Progenitor cell of endocrine pancreas (in vitro differentiated cells): ENCODE measurements at places on chromosomes 2 and 18.

GRCh38 chr2:26458365-26459042 is 19.4 kb downstream of the OTOF start:
- no peak for DNase-seq

GRCh38 chr2:55811048-55811447 is 112.5 kb downstream of the EFEMP1 start:
- DNase-seq, result no peak

DNA sequence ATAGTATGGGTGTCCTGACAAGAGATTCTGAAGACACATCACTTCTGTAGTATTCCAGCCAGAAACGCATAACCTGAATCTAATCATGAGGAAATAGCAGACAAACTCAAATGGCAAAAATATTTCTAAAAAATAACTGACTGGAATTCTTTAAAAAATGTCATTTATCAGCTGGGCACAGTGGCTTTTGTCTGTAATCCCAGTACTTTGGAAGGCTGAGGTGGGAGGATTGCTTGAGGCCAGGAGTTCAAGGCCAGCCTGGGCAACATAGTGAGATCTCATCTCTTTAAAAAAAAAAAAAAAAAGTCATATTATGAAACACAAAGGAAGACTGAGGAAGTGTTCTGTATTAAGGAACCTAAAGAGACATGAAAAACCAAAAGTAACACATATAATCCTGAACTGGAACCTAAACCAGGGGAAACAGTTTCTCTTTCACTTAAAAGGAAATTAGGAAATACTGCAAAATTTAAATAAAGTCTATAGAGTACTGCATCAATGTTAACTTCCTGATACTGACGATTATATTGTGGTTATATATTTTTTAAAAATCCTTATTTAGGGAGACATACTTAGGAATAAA is 29.9 kb downstream of the SESTD1 start:
- no peak for DNase-seq

DNA sequence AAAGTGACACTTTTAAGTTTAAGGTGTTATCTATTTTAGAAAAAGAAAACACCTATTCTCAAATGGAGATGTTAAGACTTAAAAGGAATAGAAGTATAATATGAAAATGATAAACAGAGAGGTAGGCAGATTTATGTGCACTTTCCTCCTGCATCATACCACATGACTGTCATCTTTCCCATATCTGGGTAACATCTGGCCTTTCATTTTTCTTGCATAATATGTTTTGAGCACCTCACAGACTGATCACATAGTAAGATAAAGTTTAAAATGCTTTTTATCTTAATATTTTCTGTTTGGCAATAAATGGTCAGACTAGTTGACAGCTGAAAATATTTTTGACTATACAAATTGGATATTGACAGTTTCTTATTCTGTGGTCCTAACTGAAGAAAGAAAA is 1852.1 kb upstream of the PIK3C3 start:
- no peak for DNase-seq

DNA sequence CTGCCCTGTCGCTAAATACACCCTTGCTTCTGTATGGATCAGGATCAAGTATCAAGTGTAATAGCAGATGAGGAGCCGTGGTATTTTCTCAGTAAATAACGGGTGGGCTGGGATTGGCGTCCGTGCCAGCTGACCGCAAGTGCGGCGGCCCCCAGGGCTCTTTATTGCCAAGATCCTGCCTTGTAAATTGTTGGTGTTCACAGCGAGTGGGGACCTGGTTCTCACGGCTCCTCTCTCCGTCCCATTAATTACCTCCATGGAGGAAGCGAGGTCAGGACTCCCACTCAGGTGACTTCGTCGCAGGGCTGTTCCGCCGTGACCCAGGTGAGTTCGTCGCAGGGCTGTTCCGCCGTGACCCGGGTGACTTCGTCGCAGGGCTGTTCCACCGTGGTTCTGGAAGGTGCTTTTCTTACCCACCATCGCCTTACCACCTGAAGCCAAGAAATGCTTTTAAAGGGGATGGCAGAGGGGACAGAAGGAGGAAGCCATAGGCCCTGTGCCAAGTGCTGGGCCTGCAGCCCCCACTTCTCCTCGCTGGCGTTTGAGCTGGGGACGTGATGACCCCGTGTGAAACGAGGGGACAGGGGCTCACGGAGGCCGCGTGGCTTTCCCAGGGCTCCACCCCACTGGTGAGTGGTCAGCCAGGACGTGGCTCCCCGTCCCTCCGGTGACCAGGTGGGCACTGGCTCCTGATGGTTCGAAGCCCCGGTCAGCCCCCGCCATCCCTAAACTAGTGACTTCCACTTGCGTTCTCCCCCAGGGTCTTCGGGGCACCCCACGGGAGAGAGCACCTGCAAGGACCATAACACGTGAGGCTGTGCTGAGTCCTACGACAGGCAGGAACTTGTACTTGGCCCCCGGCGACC is 118.4 kb downstream of the TWIST2 start:
- DNase-seq, result no peak

DNA sequence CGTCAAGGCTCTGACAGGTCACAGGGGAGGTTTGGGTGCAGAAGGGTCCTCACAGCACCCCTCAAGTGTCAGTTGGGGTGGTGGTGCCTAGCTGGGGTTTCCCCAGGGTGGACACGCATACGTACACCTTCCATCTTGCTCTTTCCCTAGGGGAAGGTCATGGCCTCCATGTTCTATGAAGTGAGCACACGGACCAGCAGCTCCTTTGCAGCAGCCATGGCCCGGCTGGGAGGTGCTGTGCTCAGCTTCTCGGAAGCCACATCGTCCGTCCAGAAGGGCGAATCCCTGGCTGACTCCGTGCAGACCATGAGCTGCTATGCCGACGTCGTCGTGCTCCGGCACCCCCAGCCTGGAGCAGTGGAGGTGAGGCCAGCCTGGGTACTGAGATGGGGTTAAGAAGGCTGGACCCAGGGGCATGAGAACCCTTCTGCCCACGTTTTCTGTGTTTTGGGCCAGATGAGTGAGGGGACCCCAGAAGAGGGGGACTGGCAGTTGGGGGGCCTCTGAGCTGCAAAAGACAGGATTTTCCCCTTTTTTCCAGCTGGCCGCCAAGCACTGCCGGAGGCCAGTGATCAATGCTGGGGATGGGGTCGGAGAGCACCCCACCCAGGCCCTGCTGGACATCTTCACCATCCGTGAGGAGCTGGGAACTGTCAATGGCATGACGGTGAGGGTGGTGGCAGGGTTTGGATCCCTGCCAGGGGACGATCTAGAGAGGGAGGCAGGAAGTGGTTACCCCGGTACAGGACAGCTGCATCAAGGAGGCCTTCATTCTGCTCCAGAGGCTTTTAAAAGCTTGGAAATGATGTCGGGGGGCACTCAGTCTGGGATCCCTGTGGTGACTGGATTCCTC is 20.9 kb downstream of the SLC30A3 start:
- no peak for DNase-seq

DNA sequence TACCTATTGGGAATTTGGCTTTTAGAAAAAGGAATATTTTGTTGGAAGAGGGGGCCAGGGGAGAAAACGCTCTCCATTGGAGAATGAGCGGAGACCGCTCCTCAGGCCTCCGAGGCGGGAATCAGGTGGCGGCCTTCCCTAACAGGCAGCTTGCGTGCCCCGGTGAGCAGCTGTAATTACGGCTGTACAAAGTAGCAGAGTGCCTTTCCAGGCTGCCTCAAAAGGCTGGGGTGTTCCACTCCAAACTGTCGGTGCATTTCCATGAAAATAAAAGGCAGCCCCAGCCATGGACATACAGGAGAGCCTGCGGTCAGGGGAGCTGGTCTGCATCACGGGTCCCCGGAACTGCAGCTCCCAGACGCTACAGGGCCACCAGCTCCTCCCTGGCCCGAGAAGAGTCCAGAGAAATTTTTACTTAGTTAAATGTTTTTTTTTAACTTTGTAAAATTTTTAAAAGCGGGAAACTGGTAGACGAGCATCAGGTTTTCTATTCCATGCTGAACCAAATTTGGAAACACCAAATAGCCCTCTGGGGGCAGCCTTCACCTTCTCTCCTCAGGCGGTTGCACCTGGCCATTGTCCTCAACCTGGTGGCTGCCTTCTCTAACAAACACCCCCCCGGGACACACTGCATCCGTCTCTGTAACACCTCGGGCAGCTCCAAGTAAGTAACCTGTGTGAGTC is 209.3 kb upstream of the SALL3 start:
- no peak for DNase-seq

- DNase-seq, result no peak
Measured at GRCh38 chr18:77131100-77131651, 1.4 kb downstream of the MBP start.

GRCh38 chr18:26185267-26185666 is 41.0 kb upstream of the TAF4B start:
- DNase-seq, result no peak

DNA sequence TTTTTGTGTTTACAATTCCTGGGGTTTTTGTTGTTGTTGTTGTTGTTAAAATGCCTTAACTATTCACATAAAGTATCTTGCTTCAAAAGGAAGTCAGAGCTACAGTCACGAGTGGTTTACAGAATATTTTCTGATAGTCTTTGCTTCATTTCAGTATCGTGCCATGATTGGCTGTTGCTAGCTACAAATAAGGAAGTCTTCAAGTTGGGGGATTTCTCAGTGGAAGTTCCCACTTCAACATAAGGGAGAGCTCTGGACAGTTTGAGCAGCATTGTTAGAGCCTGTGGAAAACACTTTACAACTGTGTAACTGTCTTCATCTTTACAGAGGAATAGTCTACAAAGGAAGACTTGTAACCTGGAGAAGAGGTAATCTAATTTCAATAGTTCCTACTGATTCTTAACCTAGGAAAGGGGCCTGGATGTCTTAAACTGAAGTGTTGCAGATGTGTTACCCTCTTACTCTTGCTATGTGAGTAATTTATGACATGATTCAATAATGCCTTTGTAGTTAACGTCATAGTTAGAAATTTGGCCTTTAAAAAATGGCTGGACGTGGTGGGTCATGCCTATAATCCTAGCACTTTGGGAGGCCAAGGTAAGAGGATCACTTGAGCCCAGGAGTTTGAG is 23.4 kb upstream of the TANK start:
- no peak for DNase-seq

GRCh38 chr2:216066230-216066629 is 15.4 kb downstream of the PECR start:
- DNase-seq, result no peak
